RPMI7951 (cell line): ENCODE measurements at places on chromosomes 3 and 15. TPM values are rescaled to one million over a fixed set of nuclear protein-coding genes. Genes with fewer than 3 reads are reported as not detected.

GRCh38 chr15:89167267-89168176, 53.9 kb downstream of the RLBP1 start:
- peak; percentile 96 for DNase-seq

- DNase-seq = no peak
Observed at GRCh38 chr3:66404197-66404596, 96.6 kb downstream of the LRIG1 start.

- DNase-seq = no peak
Observed at GRCh38 chr3:126153695-126154360, 26.6 kb downstream of the ALDH1L1 start.

GRCh38 chr15:70870051-70870450, 16.1 kb upstream of the LARP6 start:
- DNase-seq = peak; percentile 73

DNA sequence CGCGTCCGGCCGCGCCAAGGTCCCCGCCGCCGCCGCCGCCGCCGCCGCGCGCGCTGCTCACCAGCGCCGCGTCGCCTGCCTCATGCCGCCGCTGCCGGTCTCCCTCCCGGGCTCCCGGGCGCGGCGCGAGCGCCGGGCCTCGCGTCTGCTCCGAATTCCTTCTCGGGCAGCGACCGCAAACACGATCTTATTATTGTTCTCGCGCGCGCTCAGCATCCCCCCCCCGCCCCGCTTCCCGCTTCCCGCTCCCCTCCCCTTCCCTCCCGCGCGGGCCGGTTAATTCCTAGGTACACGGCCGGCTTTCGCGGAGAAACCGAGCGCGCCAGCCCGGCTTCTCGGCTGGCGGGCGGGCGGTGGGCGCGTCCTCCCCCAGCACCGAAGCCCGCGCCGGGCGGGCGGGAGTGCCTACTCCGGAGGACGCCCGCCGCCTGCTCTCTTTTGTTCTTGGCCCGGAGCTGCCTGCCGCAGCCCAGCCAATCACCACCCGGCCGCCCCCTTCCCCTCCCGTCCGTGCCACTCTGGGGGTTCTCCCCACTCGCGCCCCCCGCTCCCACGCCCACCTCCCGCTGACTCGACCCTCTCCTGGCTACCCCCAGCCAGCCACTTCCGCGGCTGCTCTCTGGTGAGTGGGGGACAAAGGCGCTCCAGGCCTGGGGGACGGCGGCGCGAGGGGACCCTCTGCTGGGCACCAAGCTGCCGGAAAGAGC, at the start of gene HDGFL3:
Gene HDGFL3, minus strand, starts transcription at position 164 of the 707 bp plus-strand sequence. CDS start 409 bp downstream, outside the sequence.
- peak; percentile 63 for DNase-seq

DNA sequence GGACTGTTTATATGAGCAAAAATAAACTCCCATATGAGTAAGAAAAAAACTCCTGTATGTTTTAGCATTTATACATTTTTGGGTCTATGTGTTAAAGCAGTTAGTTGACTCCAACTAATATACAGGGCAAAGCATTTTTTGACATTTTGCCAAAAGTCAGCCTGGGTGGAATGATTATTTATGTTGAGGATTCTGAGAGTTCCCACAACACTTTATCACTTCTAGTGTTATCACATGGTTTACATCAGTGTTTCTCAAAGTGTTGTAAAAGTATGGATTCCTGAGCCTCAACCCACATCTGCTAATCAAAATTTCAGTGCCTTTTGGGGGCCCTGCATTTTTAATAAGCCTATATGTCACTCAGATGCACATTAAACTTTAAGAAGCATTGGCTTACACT, 337.3 kb upstream of the WNT5A start:
- no peak for DNase-seq

DNA sequence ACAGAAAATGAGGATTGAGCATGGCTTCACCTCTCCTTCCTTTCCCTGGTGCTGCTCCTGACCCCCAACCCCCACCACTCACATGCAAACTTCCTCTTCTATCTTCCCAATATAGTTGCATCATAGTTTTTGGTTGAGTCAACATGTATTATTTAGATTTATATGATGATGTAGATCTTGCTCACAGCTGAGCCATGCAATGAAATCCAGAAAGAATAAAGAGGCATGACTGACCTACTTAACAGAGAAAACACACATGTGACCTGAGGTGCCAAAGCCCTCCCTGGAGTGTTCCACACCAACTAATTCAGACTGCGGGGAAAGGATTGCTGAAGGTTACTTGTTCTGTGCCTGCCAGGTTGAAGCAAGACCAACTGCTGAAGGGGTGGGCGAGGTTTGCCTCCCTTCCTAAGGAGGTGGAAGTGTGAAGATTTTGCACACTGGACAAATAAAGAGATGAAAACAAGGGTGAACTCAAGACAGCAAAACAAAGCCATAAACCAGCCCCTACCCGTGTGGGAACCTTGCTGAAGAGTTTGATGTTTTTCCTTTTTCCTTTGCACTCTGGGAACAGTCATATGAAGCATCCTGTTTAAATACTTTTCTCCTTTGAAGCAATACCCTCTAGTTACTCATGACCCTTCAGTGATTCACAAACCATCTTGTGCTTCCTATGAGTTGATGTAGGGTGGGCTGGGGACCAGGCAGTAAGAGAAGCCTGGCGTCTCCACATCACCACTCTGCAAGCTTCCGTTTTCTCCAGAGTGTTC, 155.2 kb upstream of the UBE2E1 start:
- peak; percentile 71 for DNase-seq

- DNase-seq = peak; percentile 97
Observed at GRCh38 chr3:192851821-192852372, 65.8 kb downstream of the MB21D2 start.

GRCh38 chr3:151091685-151092345, 6.4 kb downstream of the MED12L start:
- DNase-seq = peak; percentile 10

- no peak for DNase-seq
Observed at GRCh38 chr3:181860235-181860634, 148.5 kb downstream of the SOX2 start.

GRCh38 chr3:150062492-150062891, 91.8 kb upstream of the PFN2 start:
- DNase-seq = peak; percentile 86

- peak; percentile 87 for DNase-seq
Observed at GRCh38 chr15:48411971-48412591, 80.9 kb downstream of the DUT start.

- DNase-seq = no peak
Observed at GRCh38 chr15:95035106-95035505, 803.7 kb downstream of the MCTP2 start.

GRCh38 chr15:75107908-75108838, 84.8 kb downstream of the PPCDC start:
- peak; percentile 93 for DNase-seq

The LSAMP gene
- 0.12 and 0.59 TPM in 2 replicates for total RNA-seq

The ABI3BP gene
- 0.29 and 0.48 TPM in 2 replicates for total RNA-seq

The RTP1 gene
- not detected in 2 replicates for total RNA-seq

The EXD1 gene
- total RNA-seq = not detected in 2 replicates
